ENCODE measurements at places on chromosomes 2 and 18. TPM values are rescaled to one million over a fixed set of nuclear protein-coding genes. Genes with fewer than 3 reads are reported as not detected.

The PJVK gene
- 12.2 TPM for total RNA-seq

The PDE11A gene
- total RNA-seq = 25.6 TPM

GRCh38 chr18:45328296-45328695 lies 287.0 kb upstream of the SLC14A2 start:
- DNase-seq = no peak

GRCh38 chr2:120819720-120820210 lies 84.1 kb downstream of the GLI2 start:
- DNase-seq = no peak

- no peak for DNase-seq
Observed at GRCh38 chr2:96977631-96978195, 8.7 kb downstream of the FAM178B start.

DNA sequence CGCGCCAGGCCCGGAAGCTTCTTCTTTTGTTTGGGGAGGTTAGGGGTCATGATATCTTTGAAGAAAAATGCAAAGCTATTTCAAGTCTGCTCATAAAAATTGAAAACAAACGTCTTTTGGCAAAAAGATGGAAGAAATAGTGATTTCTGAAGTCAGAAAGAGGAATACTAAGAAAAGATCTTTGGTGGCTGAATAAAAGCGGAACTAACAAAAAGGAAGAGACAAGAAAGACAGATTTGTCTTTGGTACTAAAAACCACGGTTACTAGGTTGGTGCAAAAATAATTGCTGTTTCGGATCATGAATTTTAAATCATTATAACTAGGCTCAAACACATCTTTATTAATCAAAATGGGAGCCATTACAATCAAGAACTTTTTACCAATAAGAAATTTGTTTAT lies 164.6 kb upstream of the TRIB2 start:
- DNase-seq = no peak

The RGPD3 gene
- total RNA-seq = 0.09 TPM

- no peak for DNase-seq
Observed at GRCh38 chr18:58698701-58699193, 27.5 kb downstream of the MALT1 start.

DNA sequence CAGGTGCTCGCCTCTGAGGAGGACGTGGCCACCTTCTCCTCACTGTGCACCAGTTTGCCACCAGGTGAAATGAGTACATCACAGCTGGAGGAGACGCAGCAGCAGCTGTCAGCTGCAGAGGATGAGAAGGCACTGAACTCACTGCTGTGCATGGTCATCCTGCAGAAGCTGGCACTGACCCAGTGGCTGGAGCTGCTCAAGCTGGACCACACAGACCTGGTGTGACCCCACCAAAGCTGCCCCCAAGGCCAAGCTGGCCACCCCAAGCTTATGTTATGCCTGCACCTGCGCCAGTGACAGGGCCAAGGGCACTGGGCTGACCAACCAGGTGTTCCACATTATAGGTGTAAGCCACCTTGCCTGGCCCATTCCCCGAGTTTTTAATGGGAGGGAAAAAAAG lies 19.3 kb downstream of the CLK1 start:
- no peak for DNase-seq

DNA sequence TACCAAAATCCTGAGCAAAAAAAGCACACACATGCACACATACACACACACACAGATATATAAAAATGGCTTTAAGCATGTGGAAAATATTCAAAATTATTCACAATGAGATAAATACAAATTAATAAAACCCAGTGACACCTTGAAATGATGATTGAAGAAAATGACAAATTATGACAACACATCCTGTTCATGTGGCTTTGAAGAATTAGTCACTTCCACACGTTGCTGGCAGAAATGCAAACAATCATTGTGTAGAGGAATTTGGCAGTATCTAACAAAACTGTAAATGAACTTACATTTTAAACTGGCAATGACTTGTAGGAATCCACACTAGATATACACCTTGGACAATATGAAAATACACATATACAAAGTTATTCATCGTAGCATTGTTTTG lies 95.8 kb upstream of the RGPD4 start:
- DNase-seq = no peak

The CYS1 gene
- total RNA-seq = 1.4 TPM

DNA sequence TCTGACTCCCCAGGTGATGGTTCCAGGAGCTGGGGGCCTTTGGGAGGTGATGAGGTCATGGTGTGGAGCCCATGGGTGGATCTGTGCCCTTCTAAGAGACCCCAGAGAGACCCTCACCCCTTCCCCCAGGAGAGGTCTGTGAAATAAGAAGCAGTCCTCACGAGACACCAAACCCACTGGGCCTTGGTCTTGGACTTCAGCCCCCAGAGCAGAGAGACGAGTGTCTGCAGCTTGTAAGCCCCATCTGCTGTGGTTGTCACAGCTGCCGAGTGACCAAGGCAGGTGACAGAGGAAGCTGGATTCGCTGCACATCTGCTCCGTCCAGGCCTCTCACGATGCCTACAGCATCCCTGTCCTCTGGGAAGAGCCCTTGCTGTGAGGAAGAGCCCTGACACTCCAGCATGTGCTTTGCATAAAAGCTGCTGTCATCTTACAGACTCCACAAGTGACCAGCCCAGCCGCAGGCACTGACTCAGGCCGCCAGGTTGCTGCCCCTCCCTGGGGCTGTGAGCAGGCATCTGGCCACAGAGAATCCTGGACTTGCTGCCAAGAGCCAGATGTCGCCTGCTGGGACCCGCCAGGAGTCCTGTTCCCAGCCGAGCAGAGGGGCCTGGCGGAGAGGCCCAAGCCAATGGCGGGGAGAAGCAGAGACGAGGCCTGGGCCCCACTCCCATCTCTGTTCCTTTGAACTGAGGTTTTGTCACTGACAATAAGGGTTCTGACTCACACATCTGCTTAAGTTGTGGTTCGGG lies 150.8 kb downstream of the PXDN start:
- DNase-seq = no peak

DNA sequence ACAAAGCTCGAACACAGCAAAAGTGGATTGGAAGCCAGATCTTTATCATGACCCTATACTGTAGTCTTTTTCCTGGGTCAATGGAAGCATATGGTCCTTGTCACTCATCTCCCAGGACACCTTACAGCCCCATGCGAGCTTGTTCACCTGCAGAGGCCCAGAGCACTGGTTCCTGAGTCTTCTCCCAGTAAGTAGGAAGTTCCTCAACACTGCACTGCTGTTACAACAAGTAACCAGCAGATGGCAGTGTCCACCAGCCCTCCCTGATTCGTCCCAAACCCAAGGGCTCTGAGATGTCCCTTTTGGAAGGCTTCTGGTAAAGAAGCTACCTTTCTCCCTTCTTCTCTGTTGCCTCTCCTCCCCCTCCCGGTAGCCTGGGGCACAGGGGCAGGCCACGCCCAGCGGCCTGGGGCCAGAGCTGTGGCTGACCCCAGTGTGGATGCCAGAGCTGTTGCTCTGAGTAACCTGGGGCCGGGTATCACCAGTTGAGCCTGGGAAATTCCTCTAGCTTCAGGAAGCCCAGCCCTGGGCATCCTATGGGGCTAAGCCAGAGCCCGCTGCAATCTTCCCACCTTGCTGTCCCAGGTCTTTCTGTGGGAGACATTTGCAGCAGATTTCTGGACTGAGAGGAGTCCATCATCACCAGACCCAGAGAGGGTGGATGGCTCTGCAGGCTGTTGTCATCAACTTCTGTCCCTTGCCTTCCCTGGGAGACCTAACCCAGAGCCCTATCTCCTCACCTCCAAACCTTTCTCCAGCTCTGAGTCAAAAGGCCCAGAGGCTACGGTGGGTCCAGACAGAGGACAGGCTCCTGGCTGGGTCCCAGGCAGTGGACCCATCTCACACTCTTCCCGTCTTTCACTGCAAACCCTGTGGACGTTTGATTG lies 5.3 kb upstream of the GDF7 start:
- no peak for DNase-seq

GRCh38 chr2:167945660-167946368 lies 301.6 kb downstream of the STK39 start:
- DNase-seq = no peak

- DNase-seq = no peak
Observed at GRCh38 chr2:27307545-27308358, 493 bp downstream of the UCN start.

The NTSR2 gene
- total RNA-seq = not detected

Measured in mesothelial cell of epicardium (in vitro differentiated cells).